ENCODE measurements at places on chromosomes 16 and 17.
A peak's percentile ranks its signal among the peaks of the same experiment; 100 is the strongest.

- peak; percentile 36 for DNase-seq
Measured at GRCh38 chr17:45261577-45262515, at the start of gene SPATA32. Gene SPATA32 (minus strand): TSS chr17:45262094. CDS start chr17:45262016, 78 bp downstream.

GRCh38 chr17:19447085-19447583, 36.1 kb downstream of the RNF112 start:
- peak; percentile 57 for DNase-seq

GRCh38 chr16:49345829-49346228, 27.8 kb upstream of the C16orf78 start:
- no peak for DNase-seq

DNA sequence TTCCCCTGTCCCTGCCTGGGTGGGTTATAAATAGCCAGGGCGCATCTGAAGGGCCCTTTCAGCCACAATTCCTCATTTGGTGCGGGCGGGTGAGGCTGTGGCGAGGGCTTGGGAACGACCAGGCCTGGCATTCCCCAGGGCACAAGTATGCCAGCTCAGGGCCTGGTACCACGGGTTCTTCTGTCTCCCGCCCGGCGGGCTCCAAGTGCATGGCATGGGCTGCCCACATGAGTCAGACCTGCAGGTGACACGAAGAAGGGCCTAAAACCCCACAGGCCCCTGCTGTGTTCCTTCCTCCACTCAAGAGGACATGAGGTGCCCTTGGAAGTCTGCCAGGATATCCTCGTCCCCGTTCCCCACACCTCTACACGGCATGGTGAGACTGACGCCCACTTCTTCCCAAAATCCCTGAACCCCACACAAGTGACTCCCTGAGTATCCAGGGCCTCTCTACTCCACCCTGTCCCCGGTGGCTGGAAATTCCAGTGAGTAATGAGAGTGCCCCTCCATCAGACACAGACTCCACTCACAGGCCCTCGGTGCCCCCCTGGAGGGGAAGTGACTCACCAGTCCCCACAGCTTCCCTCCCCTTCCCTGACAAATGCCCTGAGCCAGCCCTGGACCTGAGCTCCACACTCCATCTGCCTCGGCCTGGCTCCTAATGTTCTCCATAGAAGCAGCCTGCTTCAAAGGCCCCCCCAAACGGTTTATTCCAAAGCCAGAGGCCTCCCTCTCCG, 68.8 kb downstream of the ABR start:
- no peak for DNase-seq

All from stimulated activated CD8-positive, alpha-beta memory T cell treated with anti-CD3 and anti-CD28 coated beads, Interleukin-4, amount 100 ng/mL, for 4 hours (primary cell).